Spinal cord (tissue), 10 donors: ENCODE measurements at places on chromosomes 11 and 22. TPM values are rescaled to one million over a fixed set of nuclear protein-coding genes. Genes with fewer than 3 reads are reported as not detected.

Gene MUC15
- total RNA-seq, result not detected

GRCh38 chr11:130420478-130421198, 7.8 kb downstream of the ADAMTS8 start:
- no peak overlapping the region for H3K27ac ChIP-seq
- DNase-seq, result no peak
- H3K4me3 ChIP-seq, result no peak overlapping the region
- H3K36me3 ChIP-seq, result peaks cover 6% of the 10 kb centered on the region
- peaks cover 18% of the 10 kb centered on the region for H3K4me1 ChIP-seq

Gene PHETA2
- total RNA-seq, result 6.9 TPM

GRCh38 chr11:44066732-44067141, 667 bp downstream of the ACCS start:
- peaks cover 2% of the 10 kb centered on the region for H3K36me3 ChIP-seq
- H3K4me1 ChIP-seq, result peaks cover 10% of the 10 kb centered on the region
- H3K27ac ChIP-seq, result peak overlapping the region; percentile 90
- H3K4me3 ChIP-seq, result peak overlapping the region; percentile 74
- peak; percentile 6 for DNase-seq
- H3K27me3 ChIP-seq, result no peaks in the 10 kb centered on the region

Gene DMC1
- 3.9 TPM for total RNA-seq

Gene CRYBA4
- not detected for total RNA-seq

- peak overlapping the region; percentile 100 for H3K27ac ChIP-seq
- no peak for DNase-seq
- peak overlapping the region; percentile 100 for H3K4me3 ChIP-seq
Observed at GRCh38 chr11:58576887-58577471, 1.3 kb upstream of the LPXN start.

Gene HORMAD2
- 0.11 TPM for total RNA-seq

- no peaks in the 10 kb centered on the region for H3K36me3 ChIP-seq
- DNase-seq, result no peak
- H3K27me3 ChIP-seq, result no peaks in the 10 kb centered on the region
- no peaks in the 10 kb centered on the region for H3K4me1 ChIP-seq
- no peak overlapping the region for H3K27ac ChIP-seq
- no peak overlapping the region for H3K4me3 ChIP-seq
Observed at GRCh38 chr11:124394408-124394807, 4.4 kb downstream of the OR8B3 start.

Gene RIMBP3C
- 0.30 TPM for total RNA-seq

Gene YAP1
- total RNA-seq, result 110 TPM

Gene SLC22A6
- total RNA-seq, result 340 TPM

DNA sequence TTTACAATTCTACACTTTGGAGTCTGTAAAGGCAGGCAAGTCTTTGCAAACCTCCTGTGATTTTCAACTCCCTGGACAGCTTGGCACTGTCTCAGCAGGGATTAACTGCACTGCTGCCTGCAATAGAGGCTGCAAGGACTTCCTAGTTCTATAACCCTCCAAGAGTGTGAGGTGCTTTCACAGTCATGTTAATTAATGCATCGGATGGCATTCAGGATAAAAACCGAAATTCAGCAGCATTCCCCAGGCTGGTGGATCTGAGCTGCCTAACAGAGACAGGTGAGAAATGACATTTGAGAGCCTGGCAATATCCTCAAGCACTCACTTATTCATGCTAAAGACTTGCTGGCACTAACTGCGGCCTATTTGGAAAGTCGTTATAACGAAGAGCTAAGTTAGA, 85.0 kb downstream of the LARGE1 start:
- H3K27me3 ChIP-seq, result no peaks in the 10 kb centered on the region
- DNase-seq, result peak; percentile 67
- peaks cover 3% of the 10 kb centered on the region for H3K4me1 ChIP-seq
- no peaks in the 10 kb centered on the region for H3K36me3 ChIP-seq
